ENCODE measurements at places on chromosomes 1 and 21.
A peak's percentile ranks its signal among the peaks of the same experiment; 100 is the strongest.

DNA sequence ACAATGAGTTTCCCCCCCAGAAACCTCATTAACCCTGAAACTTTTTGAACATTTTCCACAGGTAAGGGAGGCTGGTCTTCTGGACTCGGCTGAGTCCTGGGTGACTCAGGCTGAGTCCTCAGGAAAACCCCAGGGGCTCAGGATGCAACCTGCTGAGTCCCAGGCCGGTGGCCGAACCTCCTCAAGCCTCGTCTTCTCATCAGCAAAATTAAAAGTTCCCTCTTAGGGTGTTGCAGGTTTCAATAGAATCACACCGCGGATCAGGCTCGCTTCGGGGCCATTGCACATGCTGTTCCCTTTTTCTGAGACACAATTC is 35.0 kb upstream of the GRHL3 start:
- no peak for DNase-seq

DNA sequence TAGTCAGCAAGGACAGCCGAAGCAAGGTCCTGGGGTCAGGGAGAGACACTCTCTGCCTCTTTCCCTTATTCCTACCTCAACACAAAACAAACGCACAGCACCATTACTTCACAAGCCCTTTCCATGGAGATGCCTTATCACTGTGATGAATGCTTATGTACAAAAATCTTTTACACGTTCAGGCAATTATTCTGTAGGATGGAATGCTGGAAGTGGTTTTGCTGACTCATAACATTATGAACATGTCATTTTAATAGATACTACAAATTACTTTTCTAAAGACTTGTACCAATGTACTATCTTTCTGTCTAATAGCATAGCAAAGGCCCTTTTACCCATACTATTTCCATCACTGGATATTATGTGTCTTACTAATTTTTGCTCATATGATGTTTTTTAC is 98.4 kb downstream of the TTLL7 start:
- DNase-seq, result no peak

DNA sequence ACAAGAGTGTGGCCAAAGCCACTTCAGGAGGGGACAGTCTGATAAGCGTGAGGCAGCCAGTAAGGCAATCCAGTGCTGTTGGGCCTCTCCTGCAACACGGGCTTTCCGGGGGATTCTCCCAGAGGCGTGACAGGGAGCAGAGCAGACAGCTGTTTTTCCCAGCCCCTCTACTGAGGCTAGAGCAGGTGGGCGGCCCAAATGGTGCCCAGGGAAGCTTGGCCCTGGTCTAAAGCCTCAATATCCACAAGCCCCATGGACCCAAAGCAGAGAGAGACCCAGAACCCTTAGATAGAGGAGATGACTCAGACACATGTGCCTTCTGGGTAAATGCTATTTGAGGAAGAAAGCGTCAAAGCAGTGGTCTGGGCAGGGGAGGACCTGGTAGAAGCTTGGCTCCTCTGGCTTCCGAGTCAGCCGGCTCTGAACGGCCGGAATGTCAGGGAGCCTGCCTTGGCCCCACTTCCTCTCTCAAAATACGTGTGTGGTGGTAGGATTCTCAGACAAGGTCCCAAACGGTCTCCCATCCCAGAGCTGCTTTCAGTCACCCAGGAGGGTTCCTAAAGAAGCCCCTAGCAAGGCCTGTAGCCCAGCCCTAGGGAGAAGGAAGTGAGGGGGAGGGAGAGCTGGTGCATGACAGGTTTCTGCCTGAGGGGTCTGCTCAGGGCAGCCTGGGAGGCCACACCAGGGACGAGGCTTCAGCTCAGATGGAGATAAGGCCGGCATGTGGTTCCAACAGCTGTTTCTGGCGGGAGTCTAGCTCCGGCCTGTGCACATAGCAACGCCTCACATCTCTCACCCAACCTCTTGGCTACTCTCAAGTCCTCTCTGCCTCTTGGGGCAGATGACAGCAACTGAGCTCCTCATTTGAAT is 28.8 kb downstream of the PIK3C2B start:
- DNase-seq, result no peak

DNA sequence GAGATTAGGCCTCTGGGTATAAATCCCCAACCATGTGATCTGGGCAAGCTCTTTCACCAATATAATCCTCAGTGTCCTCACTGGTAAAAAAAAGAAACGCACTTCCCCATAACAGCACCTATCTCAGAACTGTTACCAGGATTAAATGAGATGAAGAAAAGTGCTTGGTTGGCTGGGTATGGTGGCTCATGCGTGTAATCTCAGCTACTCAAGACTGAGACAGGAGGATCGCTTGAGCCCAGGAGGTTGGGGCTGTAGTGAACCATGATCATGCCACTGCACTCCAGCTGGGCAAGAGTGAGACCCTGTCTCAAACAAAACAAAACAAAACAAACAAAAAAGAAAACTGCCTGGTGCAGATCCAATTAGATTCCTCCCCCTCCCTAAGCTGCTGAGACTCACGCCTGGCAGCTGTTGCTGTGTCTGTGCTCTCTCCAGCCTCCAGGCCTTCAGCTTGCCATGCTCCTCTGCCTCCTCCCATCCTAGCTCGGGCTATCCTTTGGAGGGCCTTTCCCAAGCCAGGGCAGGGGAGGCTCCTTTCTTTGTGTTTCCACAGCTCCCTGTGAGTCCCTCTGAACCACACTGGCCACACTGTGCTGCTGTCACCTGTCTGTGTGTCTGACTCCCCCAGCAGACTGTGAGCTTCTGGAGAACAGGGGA is 19.0 kb downstream of the CYB5RL start:
- DNase-seq, result no peak

GRCh38 chr1:17777818-17778217 is 22.7 kb downstream of the ACTL8 start:
- DNase-seq, result no peak

DNA sequence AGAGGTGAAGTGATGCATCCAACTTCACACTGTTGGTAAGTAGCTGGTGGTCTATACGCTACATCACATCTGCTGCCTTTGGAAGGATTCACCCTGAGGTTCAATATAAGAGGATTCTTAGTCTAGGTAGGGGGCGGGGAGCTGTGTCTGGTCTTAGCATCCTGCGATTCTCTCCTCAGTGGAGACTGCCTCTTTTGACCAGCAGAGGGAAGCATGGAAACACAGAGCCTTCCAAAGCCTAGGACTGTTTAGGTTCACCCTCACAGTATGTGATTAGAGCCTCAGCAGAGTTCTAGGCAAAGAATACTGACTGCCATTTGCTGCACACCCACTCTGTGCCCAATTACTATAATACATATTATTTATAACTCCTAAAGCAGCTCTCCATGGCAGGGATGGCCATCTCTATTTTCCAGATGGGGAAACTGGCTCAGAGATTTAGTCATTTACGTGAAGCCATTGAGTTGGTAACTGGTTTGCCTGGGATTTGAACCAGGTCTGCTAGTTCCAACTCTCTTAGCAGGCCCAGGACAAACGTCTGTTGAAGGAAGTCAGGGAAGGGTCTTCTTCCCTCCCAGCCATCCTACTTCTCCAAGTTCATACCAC is 28.9 kb upstream of the EFCAB14 start:
- peak; percentile 49 for DNase-seq

GRCh38 chr21:28086861-28087581 is 905.7 kb downstream of the LTN1 start:
- DNase-seq, result no peak

GRCh38 chr1:7220007-7220406 is 434.8 kb downstream of the CAMTA1 start:
- no peak for DNase-seq

DNA sequence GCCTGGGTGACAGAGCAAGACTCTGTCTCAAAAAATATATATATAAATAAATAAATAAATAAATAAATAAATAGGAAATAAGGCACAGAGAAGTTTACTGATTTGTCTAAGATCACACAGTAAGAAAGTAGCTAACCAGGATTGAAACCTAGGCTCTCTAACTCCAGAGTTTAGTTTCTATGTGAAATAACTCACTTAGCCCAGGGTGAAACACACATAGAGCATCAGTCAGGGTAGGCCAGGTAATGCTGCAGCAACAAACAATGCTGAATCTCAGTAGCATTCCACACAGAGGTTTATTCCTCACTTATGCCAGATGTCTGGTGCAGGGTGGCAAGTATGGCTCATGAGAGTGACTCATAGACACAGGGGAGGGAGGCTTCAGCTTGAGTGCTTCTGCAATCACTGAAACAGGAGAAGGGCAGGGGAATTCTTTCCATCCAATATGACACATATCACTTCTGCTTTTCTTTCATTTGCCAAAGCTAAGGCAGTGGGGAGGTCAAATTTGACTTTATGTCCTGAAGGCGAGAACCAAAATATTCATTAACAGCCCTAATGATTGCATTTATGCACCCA is 37.1 kb upstream of the KANK4 start:
- peak; percentile 84 for DNase-seq

DNA sequence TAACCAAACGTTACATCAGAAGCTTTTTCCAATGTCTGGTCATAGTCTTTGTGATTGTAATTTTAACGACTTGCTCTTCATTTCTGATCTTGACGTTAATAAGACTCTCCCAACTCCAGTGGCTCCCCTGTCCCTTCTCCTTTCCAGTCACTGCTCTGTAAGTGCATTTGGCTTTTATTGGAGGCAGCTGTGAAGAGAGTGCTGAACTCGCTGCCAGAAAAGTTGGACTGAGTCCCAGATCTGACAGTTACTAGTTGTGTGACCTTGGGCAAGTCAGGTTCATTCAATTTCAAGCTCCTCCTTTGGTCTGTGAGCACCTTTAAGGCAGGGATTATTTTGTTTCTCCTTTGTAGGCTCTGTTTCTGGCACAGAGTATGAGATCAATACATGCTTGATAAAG is 109.6 kb upstream of the TSPAN2 start:
- DNase-seq, result no peak

GRCh38 chr1:70706381-70707037 is 295.4 kb downstream of the CTH start:
- no peak for DNase-seq

GRCh38 chr1:103525114-103525606 is 339 bp upstream of the RNPC3 start:
- peak; percentile 10 for DNase-seq

GRCh38 chr1:65176591-65176990 is 28.6 kb downstream of the AK4 start:
- no peak for DNase-seq

DNA sequence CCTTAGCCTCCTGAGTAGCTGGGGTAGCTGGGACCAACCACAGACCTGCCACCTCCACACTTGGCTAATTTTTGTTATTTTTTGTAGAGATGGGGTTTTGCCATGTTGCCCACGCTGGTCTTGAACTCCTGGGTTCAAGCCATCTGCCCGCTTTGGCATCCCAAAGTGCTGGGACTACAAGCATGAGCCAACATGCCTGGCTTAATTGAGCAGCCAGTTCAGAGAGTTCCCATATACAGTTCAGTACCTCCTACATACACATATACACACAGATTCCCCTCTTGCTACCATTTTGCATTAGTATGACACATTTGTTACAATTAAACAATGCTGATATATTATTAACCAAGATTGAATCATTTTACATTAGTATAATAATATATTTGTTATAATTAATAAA is 2.9 kb downstream of the RNPEP start:
- no peak for DNase-seq

DNA sequence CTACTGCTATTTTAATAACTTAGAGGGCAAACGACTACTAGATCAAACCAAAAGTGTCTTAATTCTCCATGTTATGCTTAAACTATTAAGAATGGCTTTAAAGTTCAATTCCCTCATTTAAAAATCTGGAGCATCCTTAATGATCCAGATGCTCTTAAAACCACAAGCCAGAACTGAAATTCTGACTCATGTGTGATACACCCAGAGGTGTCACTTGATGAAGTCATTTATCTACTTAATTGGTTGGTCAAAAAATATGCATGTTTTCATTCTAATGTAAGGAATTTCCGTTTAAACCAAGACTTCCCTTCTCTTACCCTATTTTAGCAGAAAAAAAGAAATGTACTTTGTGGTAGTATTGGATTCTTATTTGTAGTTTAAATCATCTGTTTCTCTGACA is 1261.2 kb upstream of the B3GALT2 start:
- DNase-seq, result no peak

- DNase-seq, result no peak
Measured at GRCh38 chr1:235885655-235886262, 19.1 kb upstream of the LYST start.

DNA sequence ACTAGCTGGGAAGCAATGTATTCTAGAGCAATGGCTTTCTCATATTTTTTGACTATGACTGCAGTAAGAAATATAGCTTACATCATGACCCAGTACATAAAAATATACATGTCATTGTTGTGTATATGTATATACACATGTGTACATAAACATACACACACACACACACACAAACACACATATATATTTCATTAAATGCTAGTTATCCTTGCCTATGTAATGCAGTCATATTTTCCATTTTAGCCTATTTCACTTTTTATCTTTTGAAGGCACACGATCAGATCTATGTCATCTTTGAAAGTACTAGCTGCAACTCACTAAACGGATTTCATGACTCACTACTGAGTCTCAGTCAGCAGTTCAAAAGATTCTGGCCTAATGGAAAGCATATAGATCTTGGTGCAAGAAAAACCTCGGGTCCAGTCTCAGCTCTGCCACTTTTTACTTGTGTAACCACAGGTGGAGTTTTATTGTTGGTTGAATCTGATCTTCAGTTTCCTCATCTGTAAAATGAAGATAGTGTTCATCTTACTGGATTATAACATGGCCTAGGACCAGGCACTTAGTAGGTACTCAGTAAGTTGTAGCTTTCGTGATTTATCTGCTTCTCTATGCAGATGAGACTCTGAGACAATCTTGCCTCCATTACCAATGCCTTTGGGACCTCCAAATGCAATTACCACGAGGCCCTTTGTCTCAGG is 325.6 kb downstream of the RRAGC start:
- no peak for DNase-seq

GRCh38 chr1:39721664-39722063 is 17.0 kb upstream of the PPIE start:
- DNase-seq, result no peak

GRCh38 chr1:212780759-212781158 is 10.8 kb downstream of the NSL1 start:
- DNase-seq, result no peak

- peak; percentile 72 for DNase-seq
Measured at GRCh38 chr1:8985915-8986813, 40.1 kb downstream of the SLC2A7 start.

- no peak for DNase-seq
Measured at GRCh38 chr1:68506386-68506785, 9.5 kb upstream of the DEPDC1 start.

DNA sequence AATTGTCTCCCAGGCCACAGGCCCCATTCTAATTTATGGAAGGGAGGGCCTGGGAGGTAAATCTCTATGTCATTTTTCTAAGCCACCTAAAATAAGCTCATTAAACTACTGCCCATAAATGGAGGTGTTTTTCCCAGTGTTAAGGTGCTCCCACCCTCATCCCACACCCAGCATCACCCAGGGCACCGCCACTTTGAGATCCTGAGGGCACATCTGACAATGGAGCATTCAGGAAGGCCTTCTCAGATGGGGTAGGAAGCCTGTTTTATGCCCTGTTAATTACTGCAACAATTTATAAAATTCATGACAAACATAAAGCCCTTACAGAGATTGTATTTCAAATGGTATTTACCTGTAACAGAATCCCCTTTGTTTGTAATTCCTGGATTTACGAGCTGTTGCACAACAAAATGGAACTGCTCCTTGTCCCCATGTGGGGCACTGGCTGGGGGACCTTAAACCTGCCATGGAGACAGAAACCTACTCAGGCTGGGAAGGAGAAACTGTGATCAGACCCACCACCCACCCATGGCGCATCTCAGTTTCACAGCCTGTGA is 319.5 kb upstream of the USP24 start:
- no peak for DNase-seq

GRCh38 chr1:156914440-156914856 is 6.0 kb upstream of the LRRC71 start:
- DNase-seq, result no peak

All from HTR-8/SVneo (cell line).